ENCODE measurements at places on chromosomes 1 and 21.
A peak's percentile ranks its signal among the peaks of the same experiment; 100 is the strongest.

GRCh38 chr1:3460672-3461131 lies 6.2 kb downstream of the ARHGEF16 start:
- no peak for DNase-seq

DNA sequence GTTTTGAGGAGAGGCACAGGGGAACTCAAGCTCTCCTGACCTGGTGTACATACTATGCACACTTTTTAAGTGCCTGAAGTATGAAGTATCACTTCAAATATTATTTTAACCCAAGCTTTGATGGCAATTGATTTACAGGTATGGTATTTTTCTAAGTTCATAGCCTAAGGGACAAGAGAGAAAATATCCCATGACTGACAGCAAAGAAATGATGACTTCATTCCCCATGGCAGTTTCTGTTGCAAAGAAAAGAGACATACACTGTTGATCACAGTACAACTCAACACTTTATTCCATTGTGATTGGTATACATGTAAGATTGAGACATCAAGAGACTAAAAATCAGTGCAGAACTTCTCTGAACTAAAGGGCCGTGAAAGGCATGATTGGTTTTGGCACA lies 41.8 kb upstream of the BCL10 start:
- DNase-seq: no peak

GRCh38 chr1:164466001-164466421 lies 93.0 kb upstream of the PBX1 start:
- no peak for DNase-seq

DNA sequence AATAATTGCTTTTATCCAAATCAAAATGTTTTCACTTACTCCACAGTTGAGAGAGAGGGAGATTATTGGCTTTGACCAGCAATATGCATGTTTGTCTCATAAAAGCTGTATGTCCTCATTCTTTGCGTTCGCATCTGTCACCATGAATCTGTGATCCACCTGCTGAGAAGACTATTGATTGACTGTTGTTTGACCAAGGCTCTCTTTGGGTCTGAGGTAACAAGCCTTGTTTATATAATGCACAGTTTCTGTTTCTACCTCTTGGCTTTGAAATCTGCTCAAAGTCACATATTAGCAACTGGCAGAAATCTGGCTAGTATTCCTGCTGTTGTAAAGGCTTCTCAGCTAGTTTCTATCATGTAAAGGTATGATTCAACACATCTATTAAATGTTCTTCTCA lies 157.0 kb downstream of the LYPLAL1 start:
- no peak for DNase-seq

- peak; percentile 35 for DNase-seq
Measured at GRCh38 chr1:10646347-10646861, 150.0 kb downstream of the CASZ1 start.

DNA sequence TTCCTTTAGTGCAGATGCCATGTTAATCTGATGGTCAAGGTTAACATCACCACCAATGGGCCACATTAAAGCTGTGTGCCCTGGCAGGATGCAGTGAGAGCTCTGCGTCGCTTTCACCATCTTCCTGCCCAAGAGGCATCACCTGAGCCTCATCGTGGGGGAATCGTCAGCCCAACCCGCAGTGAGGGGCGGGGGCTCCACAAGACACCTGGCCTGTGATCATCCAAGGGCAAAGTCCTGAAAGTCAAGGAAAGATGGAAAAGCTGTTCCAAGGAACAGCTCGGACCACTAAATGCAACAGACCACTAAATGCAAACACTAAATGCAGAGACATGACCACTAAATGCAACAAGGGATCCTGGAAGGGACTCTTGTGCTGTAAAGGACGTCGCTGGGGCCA lies 49.9 kb downstream of the WDR4 start:
- no peak for DNase-seq

GRCh38 chr1:70205071-70205433 lies 327 bp downstream of the LRRC40 start:
- peak; percentile 4 for DNase-seq

DNA sequence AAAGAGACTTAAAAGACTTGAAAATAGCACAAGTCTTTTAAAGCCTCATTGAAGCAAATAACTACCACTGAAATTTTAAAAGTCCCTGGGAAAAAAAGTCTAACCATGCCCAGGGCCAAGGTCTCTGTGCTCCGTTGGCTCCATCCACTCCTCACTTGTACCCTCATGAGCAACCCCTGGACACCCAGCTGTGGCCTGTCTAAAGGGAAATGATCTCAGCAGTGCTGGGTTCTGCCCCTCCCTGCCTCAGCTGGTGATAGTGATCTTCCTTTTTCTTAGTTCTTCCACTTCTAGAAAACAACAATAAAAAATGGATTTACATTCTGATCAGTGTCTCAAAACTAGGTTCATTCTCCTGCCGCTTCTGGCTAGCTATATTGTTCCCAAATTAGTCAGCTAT lies 423.5 kb upstream of the ADAMTS5 start:
- DNase-seq: no peak

GRCh38 chr1:25468033-25468432 lies 37.3 kb downstream of the MACO1 start:
- no peak for DNase-seq

- no peak for DNase-seq
Measured at GRCh38 chr1:244029124-244029523, 22.0 kb upstream of the ZBTB18 start.

DNA sequence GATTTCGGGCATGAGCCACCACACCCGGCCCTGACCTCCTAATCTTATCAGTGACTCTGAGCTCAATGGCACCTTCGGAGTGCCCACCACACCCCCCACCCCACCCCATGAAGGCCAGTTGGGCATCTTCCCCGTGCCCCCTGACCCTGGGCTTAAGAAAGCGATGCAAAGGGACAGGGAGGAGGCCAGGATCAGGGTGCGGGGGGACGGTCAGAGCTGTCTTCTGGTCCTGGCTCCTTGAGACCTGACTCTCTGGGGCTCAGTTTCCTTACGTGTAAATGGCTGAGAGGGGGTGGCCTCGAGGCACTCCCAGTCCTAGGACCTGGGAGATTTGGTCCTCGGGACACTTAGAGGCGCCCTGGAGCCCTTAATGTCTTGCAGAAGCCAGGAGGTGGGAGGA lies 103.9 kb upstream of the VAMP3 start:
- no peak for DNase-seq

DNA sequence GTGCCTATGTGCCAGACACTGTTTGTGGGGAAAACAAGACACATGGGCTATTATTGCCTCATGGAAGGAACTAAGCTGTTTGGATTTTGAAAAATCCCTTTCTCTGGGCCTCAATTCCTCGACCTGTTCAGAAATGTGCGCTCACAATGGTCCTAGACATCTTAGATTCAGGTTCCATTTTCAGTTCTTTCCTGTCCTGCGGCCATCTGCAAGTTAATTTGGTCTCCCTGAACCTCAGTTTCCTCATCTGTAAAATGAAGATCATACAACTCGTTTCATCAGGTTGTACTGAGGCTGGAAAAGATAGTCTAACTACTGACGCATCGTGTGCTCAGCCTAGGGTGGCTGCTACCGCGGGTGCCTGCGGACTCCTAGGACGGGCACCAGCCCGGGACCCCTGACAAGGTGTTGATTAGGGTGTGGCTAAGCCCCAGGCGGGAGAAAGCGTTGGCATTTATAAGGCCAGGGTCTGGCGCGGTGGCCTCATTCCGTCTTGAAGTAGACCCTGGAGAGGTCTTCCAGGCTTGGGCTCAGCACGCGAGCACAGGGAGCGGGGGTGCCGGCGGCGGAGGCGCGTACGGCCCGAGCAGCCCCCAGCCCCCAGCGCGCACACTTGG lies 493 bp upstream of the ELOA start:
- no peak for DNase-seq

- DNase-seq: no peak
Measured at GRCh38 chr21:45997495-45998275, 16.1 kb downstream of the COL6A1 start.

- peak; percentile 97 for DNase-seq
Measured at GRCh38 chr1:155050560-155051341, at the start of gene ADAM15. Gene ADAM15, plus strand, starts transcription at chr1:155051316. Its CDS starts 71 bp downstream, at chr1:155051387.

DNA sequence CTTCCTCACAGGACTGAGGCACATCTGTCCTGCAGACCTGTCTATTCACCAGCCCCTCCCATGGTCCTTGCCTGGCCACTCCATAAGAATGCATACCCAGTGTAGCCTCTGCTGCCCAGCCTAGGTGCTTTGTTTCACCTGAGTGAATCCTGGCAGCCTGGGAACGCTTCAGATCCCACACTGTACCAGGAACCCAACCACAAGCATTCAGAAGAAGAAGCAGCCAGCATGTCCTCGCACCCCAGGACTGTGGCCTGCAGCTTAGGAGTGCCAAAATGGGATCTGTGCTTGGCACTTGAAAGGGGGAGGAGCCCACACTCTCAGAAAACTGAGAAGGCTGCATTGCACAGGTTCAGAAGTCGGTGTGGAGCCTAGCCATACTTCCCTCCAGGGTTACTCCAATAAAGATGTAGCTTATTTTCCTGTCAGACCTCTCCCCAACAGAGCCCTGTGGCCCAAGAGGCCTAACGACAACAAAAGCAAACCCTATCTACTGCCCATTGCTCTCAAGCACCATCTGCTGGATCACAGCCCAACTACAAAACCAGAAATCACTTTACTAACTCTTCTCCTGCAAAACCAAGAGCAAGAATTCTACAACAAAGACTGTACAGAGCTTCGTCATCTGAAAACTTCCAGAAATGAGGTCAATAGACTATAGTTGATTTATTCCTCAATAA lies 923.1 kb upstream of the NEGR1 start:
- DNase-seq: no peak

GRCh38 chr1:42282867-42283583 lies 52.0 kb downstream of the FOXJ3 start:
- no peak for DNase-seq

- DNase-seq: no peak
Measured at GRCh38 chr1:87045761-87046304, 131.4 kb downstream of the HS2ST1 start.

DNA sequence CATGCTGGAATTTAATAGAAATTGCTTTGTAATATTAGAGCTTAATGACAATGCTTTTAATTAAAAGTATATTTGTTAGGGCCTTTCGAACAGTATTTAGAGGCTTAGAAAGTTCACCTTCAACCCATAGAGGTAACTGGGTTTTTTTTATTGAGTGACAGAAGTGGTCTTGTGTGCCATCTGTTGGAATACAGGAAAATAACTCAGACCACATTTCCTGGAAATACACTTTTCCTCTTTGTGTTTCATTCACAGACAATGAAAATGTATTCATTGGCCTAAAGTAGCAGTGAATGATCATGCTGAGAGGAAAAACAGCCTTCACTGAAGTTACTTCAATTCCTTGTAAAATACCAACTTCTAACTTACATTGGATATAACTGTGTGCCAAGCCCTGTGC lies 83.6 kb upstream of the L1TD1 start:
- DNase-seq: no peak

- DNase-seq: no peak
Measured at GRCh38 chr1:175841738-175842187, 98.4 kb upstream of the TNR start.

- no peak for DNase-seq
Measured at GRCh38 chr21:16058896-16059295, 329.1 kb downstream of the USP25 start.

GRCh38 chr1:211648980-211649934 lies 26.2 kb downstream of the NEK2 start:
- peak; percentile 71 for DNase-seq

DNA sequence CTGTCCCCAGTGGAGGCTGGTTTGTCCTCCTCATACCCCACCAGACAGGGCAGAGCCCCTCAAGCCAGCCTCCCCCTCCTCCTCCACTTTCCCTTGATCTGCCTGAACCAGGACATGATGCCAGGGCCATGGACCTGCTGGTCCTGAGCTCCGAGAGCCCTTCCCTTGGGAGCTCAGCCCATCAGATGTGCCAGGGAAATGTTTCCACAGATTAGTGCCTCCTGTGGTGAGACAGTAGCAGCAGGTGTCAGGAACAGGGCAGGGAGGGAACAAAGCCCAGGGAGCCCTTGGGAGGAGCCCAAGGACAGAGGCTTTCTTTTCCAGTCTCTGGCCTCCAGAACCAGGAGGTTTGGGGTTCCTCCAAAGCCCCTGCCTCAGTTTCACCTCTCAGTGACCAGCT lies 14.6 kb upstream of the SLC41A1 start:
- DNase-seq: no peak

DNA sequence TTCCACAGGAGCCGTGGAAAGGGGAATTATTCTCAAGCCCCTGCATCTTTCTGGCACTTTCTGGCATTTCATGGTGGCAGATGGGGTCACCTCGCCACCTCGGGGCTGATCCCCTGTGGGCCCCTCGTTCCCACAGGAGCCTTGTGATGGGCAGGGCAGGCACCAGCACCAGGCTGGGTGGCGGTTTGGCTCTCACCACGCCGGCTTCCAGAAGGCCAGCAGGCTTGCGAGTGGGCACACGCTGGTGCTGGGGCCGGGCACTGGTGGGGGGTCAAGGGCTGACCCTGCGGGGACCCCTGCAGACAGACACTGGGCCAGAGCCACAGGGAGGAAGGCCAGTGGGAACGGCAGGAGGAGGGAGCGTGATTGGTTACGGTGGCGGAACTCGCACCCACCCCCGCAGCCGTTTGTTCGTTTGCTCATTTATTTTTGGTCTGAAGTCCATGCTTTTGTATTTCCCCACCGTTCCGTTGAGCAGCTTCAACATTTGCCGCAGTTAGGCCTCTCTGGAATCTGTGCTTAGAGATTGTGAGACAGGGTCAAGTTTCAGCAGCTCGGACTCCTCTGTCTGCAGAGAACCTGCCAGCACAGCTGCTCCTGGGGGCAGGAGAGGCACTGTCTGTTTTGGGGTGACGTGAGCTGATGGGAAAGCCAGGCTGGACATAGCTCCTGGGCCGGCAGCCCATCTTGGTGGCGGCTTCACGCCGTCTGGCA lies 5.3 kb downstream of the COL18A1 start:
- no peak for DNase-seq

DNA sequence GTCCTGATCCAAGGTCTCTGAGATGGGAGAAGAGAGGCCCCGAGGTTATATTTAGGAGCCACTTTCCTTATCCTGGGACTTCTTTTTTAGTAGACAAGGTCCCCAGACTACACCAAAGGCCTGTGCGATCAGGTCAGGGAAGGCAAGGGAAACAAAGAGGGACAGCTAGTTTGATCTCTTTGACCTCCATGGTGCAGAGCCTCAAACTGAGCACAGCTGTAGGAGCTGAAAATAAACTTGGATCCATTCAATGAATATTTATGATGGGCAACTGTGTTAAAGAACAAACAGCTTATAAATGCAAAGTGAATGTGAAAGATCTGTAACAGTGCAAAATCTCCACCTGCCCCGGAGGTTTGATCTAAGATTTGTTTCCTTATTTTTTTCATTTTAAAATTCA lies 256.6 kb downstream of the DYRK1A start:
- DNase-seq: no peak

GRCh38 chr1:30855686-30856259 lies 52.8 kb downstream of the SDC3 start:
- DNase-seq: no peak

- DNase-seq: no peak
Measured at GRCh38 chr1:226722240-226722900, 16.7 kb downstream of the ITPKB start.
